Activated T-helper 17 cell treated with anti-CD3 and anti-CD28 coated beads, Interleukin-2, amount 50 U/mL, for 72 hours (primary cell): ENCODE measurements at places on chromosomes 13 and 19. TPM values are rescaled to one million over a fixed set of nuclear protein-coding genes. Genes with fewer than 3 reads are reported as not detected.

The ATCAY gene
- total RNA-seq: not detected

The NR2C2AP gene
- 39.5 TPM for total RNA-seq

The CEACAM20 gene
- not detected for total RNA-seq

The LILRB5 gene
- not detected for total RNA-seq

The KCNRG gene
- 0.45 TPM for total RNA-seq

The RFPL4AL1 gene
- total RNA-seq: not detected

The LILRA1 gene
- not detected for total RNA-seq

The IGSF23 gene
- not detected for total RNA-seq

The LIM2 gene
- total RNA-seq: not detected

The SPACA6 gene
- 18.3 TPM for total RNA-seq

The ADM5 gene
- total RNA-seq: 8.5 TPM

The ADAT3 gene
- total RNA-seq: 12.2 TPM

The MTUS2 gene
- 0.11 TPM for total RNA-seq

The WDR88 gene
- not detected for total RNA-seq

The LYL1 gene
- total RNA-seq: 1.1 TPM

The ARHGAP35 gene
- 38.3 TPM for total RNA-seq

The EFNA2 gene
- not detected for total RNA-seq

The NEK5 gene
- total RNA-seq: not detected

The GAS6 gene
- 0.58 TPM for total RNA-seq

The PPP1R13L gene
- 21.0 TPM for total RNA-seq

The CLDND2 gene
- total RNA-seq: 0.37 TPM

The ZNF582 gene
- 1.1 TPM for total RNA-seq

The SWSAP1 gene
- total RNA-seq: 2.4 TPM

The OLFM4 gene
- not detected for total RNA-seq

The TNFSF9 gene
- 6.0 TPM for total RNA-seq

The AP1M2 gene
- total RNA-seq: not detected
